ENCODE measurements at places on chromosomes 1 and 21.

GRCh38 chr1:32114420-32114819 lies 6.6 kb downstream of the KPNA6 start:
- no peak for DNase-seq

- no peak for DNase-seq
Measured at GRCh38 chr1:153395776-153396175, 4.9 kb upstream of the S100A8 start.

DNA sequence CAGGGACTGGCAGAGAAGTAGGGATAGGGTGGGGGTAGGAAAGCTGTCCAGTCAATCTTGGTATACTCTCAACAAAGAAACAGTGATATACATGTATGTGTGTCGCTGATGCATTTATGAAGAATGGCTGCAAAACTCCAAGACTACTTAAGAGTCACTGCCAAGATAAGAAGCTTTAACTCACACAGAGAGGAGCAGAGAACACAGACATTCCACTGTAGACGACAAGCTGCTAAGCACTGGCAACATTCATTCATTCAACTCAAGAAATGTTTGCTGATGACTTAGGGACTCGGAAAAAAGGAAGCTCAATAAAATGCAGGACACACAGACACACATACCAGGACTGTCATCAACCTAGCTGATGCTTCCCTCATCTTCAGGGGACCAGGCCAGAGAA lies 5.5 kb downstream of the CTNNBIP1 start:
- no peak for DNase-seq

GRCh38 chr1:192575499-192576189 lies at the start of gene RGS1:
Gene RGS1 (plus strand): TSS chr1:192575773. CDS start chr1:192575793, 20 bp downstream.
- no peak for DNase-seq

- no peak for DNase-seq
Measured at GRCh38 chr1:17086751-17087150, 32.5 kb downstream of the PADI2 start.

DNA sequence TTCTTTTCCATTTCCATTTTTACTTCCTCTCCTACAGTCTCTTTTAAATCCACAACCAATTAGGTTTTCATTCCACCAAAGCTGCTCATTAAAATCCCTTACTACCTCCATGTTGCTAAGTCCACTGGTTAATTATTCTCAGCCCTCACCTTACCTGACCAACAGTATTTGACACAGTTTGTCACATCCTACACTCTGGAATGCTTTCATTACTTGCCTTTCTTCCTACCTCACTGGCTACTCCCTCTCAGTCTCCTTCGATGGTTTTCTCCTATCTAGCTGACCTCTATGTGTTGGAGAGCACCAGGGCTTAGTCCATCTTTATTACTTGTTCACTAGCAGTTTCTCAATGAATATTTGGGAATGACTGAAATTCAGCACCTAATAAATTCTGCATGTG lies 78.6 kb downstream of the NME7 start:
- DNase-seq, result no peak

- DNase-seq, result peak; percentile 33
Measured at GRCh38 chr1:47189844-47190508, at the start of gene PDZK1IP1. Gene PDZK1IP1 (minus strand): TSS chr1:47190036. CDS start chr1:47189932, 104 bp downstream.

- DNase-seq, result no peak
Measured at GRCh38 chr1:174344162-174344561, 103.6 kb upstream of the GPR52 start.

DNA sequence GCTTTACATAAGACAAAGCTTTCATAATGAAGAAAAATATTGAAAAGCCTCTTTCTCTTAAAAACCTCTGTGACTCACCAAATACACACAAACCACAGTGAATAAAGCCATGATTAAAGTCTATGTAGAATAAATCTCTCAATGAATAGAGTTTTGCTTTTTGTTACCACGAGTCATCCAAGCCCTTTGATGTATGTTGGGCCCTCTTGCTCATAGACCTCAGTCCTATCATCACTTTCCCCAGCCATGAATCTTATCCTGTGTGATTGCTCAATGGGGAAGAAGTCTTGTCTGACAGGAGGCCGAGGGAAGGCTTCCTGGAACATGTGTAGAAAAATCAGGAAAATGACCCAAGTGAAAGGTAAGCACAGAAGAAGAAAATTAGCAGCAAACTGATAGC lies 60.8 kb downstream of the NGF start:
- no peak for DNase-seq

GRCh38 chr1:22722901-22723550 lies 12.4 kb downstream of the EPHB2 start:
- no peak for DNase-seq

DNA sequence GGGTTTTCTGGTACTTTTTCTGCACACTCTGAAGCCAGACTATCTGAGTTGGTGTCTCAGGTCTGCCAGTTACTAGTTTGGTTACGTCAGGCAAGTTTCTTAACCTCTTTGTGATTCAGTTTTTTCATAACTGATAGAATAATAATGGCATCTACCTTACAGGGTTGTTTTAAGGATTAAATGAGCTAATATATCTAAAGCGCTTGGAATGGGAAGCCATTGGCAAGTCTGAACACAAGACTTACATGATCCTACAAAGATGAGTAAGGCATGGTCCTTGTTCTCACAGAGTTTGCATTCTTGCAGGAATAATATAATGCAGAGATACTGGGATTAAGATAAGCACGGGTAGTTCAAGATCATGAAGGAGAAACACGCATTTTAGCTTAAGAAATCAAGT lies 9.2 kb upstream of the DENND2D start:
- DNase-seq, result no peak

DNA sequence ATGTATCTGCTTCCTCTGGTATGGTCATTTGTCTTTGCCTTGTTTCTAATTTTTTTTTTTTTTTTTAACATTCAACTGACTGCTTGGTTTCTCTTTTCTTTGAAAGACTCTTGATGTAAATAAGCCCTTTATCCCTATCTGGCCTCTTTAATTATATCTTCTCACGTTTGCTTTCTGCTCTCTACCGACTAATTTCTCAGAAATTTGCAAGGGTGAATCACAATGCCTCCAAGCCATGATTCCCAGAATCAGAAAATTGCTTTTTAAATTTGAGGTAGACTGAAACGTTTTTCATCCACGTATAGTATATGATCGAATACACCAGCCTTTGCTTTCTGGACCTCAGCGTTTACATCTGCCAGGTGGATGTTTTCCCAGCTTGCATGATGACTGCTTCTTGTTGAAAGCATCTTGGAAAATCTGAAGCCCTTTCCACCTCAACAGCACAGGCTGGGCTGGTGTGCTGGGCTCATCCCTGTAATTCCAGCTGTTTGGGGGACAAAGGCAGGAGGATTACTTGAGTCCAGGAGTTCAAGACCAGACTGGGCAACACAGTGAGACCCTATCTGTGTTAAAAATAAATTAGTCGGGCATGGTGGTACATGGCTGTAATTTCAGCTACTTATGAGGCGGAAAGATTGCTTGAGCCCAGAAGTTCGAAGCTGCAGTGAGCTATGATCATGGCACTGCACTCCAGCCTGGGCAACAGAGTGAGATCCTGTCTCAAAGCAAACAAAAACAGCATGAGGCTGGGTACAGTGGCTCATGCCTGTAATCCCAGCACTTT lies 35.0 kb upstream of the GPR137B start:
- DNase-seq, result no peak

DNA sequence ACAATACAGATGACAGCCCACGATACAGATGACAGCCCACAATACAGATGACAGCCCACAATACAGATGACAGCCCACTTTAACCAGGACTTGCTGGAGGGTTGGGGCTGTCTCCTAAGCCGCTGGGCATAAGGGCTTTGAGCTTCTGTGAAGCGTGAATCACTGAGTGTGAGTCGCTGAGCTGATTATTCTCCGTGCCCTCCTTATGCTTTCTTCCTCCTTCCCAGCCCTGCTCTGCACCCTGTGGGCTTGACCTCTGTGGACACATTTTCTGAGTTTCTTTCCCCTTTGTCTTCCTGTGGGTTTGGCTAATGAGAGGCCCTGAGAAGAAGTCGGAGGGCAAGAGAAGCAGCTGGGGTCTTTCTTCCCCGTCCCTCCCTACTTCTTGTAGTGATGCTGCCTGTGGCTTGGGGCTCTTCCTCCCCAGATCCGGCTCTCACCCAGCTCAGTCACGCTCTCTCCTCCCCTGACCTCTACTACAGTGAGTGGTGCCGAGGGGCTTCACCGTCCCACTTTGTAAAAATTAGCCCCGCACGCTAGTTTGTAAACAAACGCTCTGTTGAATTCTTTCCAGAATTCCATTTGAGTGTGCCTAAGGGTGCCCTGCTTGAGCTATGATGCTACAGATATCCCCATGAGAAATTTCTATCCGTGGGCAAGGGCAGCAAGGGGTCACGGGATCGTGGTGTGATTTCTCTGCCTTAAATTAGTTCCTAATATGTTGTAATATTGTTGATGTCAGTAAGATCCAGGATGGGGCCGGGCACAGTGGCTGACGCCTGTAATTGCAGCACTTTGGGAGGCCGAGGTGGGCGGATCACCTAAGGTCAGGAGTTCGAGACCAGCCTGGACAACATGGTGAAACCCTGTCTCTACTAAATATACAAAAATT lies 46.4 kb upstream of the SOD1 start:
- DNase-seq, result no peak

GRCh38 chr1:237320890-237321289 lies 278.9 kb downstream of the RYR2 start:
- no peak for DNase-seq

GRCh38 chr1:28886731-28887418 lies 27.5 kb upstream of the EPB41 start:
- no peak for DNase-seq

DNA sequence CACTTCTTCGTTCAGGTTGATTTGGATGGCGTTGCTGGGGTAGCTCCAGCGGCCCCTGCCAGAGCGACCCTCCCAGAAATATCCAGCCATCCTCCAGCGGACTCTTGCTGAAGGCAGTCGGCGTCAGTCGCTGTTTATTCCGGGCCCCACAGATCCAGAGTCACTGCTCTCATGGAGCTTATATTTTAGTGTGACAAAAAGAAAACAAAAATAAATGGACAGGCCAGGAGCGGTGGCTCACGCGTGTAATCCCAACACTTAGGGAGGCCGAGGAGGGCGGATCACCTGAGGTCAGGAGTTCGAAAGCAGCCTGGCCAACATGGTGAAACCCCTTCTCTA lies 791 bp upstream of the CFAP298 start:
- DNase-seq, result no peak

- DNase-seq, result no peak
Measured at GRCh38 chr1:229759037-229759435, 133.0 kb downstream of the URB2 start.

DNA sequence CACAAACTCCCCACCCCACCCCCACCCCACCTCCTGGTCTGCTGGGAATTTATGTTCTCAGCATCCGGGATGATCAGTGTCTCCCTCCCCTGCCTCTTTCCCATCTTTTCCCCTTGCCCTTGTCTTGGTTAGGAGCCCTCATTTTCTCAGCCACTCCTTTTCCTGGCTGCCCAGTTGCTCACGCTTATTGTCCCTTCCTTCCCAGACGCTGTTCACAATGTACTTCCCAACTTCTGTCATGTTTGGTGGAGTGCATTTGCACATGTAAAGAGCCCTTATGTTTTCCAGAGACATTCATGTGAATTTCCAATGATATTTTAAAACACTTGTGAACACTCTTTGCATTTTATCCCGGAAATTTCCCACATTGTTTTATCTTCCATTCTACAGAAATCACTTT lies 192.1 kb downstream of the RHOU start:
- DNase-seq, result no peak

DNA sequence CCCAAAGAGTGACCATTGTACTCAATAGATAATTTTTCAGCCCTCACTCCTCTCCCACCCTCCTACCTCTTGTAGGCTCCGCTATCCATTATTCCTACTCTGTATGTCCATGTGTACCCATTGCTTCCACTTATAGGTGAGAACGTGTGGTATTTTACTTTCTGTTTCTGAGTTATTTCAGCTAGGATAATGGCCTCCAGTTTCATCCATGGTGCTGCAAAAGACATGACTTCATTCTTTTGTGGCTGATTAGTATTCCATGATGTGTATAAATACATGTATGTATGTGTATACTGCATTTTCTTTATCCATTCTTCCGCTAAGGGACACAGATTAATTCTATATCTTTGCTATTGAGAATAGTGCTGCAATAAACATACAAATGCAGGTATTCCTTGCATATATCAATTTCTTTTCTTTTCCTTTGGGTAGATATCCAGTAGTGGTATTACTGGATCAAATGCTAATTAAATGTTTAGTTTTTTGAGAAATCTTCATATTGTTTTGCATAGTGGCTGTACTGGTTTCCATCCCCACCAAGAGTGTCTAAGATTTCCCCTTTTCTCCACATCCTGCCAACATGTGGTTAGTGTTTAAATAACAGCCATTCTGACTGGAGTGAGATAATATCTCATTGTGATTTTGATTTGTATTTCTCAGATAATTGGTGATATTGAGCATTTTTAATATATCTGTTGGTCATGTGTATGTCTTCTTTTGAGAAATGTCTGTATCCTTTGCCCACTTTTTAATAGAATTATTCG lies 4.9 kb downstream of the LY9 start:
- no peak for DNase-seq

DNA sequence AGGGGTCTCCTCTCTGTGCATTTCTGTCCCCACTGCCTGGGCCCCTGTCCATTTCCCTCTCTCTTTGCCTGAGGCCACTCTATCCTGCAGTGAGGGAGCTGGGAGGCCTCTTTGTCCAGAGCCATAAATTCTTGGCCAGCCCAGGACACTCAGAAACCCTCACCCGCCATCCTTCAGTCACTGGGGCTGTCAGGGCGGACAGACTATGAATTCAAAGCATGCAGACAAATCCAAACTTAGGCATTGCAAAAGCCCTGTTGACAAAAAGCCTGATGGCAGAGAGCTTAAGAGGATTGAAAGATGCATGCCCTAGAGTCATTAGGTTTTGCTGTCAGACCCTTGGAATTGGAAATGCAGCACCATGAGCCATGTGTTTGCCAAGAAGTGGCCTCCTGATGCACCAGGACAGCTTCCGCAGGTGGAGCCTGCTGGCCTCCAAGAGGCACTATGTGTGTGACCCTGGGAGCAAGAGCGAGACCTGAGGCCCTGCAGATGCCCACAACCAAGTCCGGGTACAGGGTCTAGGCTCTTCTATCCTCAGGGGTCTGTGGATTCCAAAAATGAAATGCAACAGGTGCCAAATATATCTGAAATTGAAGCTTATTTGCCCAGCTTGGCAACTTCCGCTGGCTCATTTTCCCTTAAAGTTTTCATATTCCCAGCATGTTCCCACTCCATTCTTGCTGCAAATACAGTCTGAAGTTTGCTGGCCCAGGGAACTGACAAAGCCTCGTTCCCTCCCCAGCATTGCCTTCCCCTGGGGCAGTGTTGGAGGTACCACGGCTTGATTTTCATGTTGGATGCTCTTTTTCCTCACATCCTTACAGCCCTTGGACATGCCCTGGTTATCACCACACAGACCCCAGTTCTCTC lies 177.9 kb downstream of the PGBD5 start:
- no peak for DNase-seq

DNA sequence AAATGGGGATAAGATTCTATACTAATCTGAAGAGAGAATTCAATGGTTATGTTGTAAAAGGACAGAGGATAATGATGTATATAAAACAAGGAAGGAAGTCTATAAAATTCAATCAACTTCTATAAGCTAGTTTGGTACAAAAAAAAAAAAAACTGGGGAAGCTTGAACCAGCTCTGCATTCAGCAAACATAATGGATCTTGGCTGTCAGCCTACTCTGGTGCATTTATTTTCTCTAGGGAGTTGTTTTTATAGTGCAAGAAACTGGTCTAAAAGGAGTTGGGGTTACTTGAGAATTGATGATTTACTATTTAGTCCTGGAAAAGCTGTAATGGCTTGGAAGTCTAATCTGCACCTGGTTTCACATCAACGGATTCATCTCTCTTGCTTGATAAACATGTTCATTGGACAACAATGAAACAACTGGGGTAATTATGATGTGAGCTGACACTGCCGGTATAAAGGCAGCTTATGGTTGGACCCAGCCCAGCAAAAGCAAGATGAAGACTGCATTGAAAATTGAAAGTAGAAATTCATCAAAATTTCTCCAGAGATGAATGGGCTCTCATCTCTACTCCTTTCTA lies 199.4 kb upstream of the NRIP1 start:
- no peak for DNase-seq

All from cortex of kidney (tissue), 1 donor.